LHCN-M2 (cell line): ENCODE measurements at places on chromosomes 2 and 18. TPM values are rescaled to one million over a fixed set of nuclear protein-coding genes. Genes with fewer than 3 reads are reported as not detected.
A peak's percentile ranks its signal among the peaks of the same experiment; 100 is the strongest.

- peak; percentile 34 for DNase-seq
Observed at GRCh38 chr18:13577091-13577697, 149.2 kb downstream of the FAM210A start.

- peak; percentile 93 for DNase-seq
Observed at GRCh38 chr2:3492951-3493614, 26.2 kb downstream of the ADI1 start.

The WDR7 gene
- 11.0 and 11.9 TPM in 2 replicates for total RNA-seq

- no peak for DNase-seq
Observed at GRCh38 chr2:74292751-74293150, 50.5 kb downstream of the SLC4A5 start.
